ENCODE measurements at places on chromosomes 2 and 18. TPM values are rescaled to one million over a fixed set of nuclear protein-coding genes. Genes with fewer than 3 reads are reported as not detected.

DNA sequence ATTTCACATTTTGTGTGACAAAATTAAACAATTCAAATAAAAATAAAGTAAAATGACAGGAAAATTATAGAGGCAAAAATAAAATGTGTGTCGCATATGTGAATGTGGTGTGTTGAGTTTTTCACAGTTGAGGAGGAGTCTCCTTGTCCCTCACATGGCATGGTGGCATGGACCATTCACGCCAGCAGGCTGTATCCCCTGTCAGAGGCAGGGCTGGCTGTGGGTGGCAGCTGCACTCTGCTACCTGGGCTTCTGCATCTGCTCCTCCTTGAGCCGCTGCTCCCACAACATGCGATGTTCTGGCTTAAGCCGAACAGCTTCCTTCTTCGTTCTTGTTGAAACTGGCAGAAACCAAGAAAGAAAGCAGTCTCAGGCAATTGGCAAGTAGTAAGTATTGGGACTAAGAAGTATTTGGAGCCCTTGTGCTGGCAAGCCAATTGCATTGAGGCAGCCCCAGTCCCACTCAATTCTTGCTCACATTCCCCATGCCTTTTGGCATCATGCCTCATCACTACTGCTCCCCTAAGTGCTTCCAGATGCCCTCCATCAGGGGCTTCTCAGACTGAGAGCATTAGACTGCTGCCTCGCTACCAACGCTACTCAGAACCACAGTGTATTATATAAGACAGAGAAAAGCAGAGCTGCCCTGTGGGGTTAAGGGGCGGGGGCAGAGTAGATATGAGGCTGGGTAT is 177.9 kb upstream of the NABP1 start:
- peaks cover 7% of the 10 kb centered on the region for H3K4me1 ChIP-seq
- no peaks in the 10 kb centered on the region for H3K27me3 ChIP-seq
- H3K27ac ChIP-seq, result no peak overlapping the region
- H3K4me3 ChIP-seq, result no peak overlapping the region
- DNase-seq, result no peak
- H3K36me3 ChIP-seq, result no peaks in the 10 kb centered on the region

Gene CDKL4
- polyA plus RNA-seq, result 0.57 TPM

Gene PSMA8
- 0.24 TPM for polyA plus RNA-seq

Gene KIF1A
- polyA plus RNA-seq, result 16.1 TPM

- no peak for DNase-seq
- H3K36me3 ChIP-seq, result no peaks in the 10 kb centered on the region
- H3K27me3 ChIP-seq, result no peaks in the 10 kb centered on the region
- peaks cover 4% of the 10 kb centered on the region for H3K4me1 ChIP-seq
Measured at GRCh38 chr2:176270100-176270750, 983 bp downstream of the MTX2 start.

Gene COL6A3
- 15.5 TPM for polyA plus RNA-seq

- no peaks in the 10 kb centered on the region for H3K27me3 ChIP-seq
- no peak for DNase-seq
- H3K36me3 ChIP-seq, result no peaks in the 10 kb centered on the region
Measured at GRCh38 chr18:63850020-63850419, 37.5 kb upstream of the SERPINB2 start.

Gene CNGA3
- polyA plus RNA-seq, result 0.24 TPM

DNA sequence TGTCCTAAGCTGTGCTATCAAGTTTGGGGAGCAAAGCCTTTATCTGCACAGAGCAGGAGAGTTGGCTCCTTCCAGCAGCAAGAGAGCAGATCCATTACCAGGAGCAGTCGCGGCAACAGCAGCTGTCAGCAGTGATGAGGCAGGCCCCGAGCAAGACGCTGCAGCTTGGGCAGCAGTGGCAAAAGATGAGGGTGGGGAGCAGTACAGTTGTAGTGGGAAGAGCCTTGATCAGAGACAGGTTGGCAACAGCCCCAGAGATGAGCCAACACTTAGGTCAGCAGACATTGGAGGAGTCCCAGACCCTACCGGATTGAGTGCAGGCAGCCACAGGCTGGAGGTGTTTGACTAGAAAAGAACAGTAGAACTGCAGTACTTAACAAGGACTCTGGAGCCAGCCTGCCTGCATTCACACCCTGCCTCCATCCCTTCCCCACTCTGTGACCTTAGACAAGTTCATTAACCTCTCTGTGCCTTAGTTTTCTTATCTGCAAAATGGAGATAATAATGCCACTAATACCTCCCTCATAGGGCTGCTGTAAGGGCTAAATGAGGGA is 117.1 kb upstream of the SERTAD2 start:
- DNase-seq, result peak; percentile 82
- H3K27me3 ChIP-seq, result no peaks in the 10 kb centered on the region
- H3K27ac ChIP-seq, result no peak overlapping the region
- H3K4me1 ChIP-seq, result peaks cover 7% of the 10 kb centered on the region
- H3K4me3 ChIP-seq, result no peak overlapping the region

DNA sequence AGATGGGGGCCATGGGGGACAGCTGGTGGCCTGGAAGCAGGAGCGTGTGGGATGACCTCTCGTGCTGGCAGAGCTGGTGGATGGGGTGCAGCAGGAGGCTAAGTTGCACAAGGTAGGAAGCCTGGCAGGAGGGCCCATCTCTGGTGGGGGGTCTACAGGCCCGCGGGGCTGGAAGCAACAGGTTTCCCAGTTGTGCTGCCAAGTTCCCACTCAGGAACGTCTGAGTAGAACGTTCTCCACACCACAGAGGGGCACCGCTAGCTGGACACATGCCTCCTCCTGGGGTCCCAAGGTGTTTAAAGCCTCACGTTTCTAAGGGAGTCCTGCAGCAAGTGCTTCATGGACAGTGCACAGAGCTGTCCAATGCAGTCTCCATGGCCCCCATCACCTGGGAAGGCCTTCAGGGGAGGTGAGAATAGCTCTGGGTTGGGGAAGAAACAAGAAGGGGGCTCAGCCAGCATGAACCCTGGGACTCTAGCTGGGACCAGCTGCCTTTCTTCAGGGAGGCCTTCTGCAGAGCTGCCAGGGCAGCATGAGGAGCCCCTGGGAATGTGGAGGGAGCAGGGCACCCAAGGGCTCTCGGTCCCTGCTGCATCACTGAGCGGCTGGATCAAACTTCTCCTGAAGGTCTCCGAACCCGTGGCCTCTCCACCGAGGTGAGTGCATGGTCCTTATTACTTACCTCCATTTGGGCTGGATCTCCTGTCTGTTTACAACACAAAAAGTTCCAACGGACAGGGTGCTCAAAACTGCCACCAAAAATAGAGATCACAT is 80.0 kb downstream of the TWIST2 start:
- no peak for DNase-seq
- no peak overlapping the region for H3K4me3 ChIP-seq
- no peaks in the 10 kb centered on the region for H3K4me1 ChIP-seq
- no peaks in the 10 kb centered on the region for H3K27me3 ChIP-seq
- no peaks in the 10 kb centered on the region for H3K36me3 ChIP-seq
- no peak overlapping the region for H3K27ac ChIP-seq

DNA sequence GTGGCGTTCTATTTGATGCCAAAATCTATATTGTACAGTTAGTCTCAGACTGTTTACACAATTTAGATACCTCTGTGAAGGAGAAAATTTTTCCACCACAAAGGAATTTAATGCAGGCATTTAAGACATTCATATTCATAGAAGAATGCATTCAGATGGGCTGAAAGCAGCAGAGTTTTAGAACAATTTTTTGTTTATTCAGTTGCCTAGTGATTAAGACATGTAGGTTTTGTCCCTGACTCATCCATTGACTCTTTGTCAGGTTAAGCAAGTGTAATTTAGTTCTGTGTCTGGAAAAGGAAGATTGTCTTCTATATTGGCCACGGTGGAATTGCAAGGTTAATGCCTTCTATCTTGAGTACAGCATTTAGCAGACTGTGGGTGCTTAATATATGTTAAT is 515.0 kb downstream of the PARD3B start:
- no peaks in the 10 kb centered on the region for H3K36me3 ChIP-seq
- no peak overlapping the region for H3K27ac ChIP-seq
- peaks cover 10% of the 10 kb centered on the region for H3K4me1 ChIP-seq

Gene ACOXL
- polyA plus RNA-seq, result 0.05 TPM

Gene SLC9A2
- 0.24 TPM for polyA plus RNA-seq

Data from adrenal gland (tissue), 19 donors.